NCI-H1694 treated with DMSO at 0.1 percent for 48 hours (cell line): ENCODE measurements at places on chromosomes 2 and 18.

- no peak for DNase-seq
Observed at GRCh38 chr2:99970292-99970868, 172.0 kb downstream of the AFF3 start.

DNA sequence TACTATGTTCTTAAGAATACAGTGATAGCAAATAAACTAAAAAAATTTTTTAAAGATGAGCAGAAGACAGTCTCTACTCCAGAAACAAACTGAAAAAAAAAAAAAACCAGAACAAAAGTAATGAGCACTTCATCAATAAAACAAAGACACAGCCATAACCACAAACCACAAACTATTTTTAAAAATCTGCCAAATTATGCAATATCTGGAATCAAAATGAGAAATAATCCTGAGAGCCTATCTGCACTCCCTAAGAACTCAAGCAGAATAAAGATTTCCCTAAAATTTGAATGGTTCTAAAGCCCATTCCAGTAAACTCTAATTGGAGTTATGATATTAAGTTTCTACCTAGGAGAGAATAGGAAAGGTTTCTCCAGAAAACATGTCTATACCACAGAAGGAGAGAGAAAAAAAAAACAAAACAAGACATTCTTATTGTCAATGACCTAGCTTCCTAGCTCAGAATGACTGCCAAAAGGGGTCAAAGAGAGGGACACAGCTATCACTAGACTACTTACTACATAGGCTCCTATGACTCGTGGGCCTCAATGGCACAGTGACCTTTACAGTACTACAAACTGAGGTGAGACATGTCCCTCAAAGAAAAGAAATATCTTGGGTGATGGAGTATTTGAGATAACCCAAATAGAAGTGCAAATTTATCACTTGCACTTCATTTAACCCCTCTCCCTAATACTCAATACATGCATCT lies 262.8 kb downstream of the ZEB2 start:
- no peak for DNase-seq

DNA sequence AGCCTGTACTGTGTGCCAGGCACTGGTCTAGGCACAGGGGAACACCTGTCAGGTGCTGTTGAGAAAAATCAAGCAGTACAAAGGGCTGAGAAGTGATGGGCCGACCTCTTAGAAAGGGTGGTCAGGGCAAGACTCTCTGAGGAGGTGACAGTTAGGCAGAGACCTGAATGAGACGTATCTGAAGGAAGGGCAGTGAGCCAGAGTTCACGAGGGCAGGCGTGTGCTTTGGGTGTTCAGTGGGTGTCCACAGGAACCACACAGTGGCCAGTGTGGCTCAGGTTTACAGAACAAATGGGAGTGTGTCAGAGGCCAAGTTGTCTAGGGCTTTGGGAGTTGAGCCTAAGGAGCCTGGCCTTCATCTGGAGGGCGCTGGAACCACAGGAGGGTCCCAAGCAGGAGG lies 6.2 kb downstream of the ARMC9 start:
- no peak for DNase-seq

DNA sequence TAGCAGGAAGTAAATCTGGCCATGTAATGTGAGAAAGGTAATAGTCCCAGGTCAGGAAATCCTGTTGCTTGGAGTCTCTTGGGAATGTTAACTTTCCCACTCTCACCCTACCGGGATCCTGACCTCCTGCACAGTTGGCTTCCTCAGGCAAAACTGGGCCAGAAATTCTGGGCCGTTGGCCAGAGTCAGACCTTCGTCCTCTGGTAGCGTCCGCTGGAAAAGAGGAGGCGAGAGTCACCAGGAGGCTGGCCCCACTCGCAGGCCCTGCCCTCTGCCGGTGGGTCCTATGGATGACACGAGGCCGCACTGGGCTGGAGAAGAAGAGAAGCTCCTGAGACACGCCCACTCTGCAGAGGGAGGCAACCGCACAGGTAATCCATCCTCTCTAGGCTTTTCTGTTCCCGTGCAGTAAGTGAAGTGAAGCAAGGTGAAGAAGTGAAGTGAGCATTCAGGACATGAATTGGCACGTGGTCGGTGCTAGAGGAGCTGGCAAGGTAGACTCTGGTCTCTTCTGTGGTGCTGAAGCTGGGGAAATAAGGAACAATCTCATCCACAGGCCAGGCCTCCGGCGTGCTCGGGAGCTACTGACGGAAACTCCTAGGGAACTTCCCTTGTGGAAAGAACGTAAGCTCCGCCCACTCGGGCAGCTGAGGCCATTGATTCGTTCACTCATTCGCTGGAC lies 182.7 kb upstream of the GLI2 start:
- no peak for DNase-seq

DNA sequence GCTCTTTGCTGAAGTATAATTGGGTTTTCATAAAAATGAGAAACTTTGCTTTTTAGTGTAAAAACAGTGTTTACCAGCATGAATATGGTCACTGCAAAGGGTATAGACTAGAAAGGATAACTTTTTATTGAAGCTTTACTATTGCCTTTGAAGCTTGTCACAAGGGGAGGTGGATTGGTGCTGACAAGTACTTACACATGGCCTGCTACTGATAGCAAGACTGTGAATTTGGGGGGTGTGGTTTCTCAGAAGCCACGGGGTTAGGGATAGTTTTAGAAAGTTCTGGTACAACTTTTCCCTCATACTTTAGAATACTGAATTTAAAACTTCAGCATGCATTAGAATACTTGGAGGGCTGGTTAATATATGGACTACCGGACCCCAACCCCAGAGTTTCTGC lies 294.1 kb downstream of the SOCS6 start:
- no peak for DNase-seq

GRCh38 chr18:59917422-59917821 lies 17.6 kb downstream of the PMAIP1 start:
- no peak for DNase-seq

DNA sequence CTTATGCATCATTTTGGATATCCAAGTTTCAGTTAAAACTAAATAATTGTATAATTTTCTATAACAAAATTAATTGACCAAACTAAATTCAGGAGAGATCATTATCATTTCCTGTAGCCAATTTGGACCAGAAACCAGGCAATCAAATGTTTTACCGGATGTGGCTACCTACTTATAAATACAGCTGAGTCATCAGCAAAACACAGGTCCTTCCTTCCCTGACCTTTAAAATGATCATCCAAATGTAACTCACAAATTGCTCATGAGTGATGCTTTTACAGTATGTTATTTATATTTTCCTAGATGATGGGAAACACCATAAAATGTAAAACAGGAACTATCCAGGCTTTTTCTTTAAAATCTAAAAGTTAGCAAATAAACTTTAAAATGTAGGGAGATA lies 133.7 kb downstream of the CBLN2 start:
- no peak for DNase-seq

- DNase-seq, result peak; percentile 86
Observed at GRCh38 chr2:166539340-166540162, 45.5 kb upstream of the SCN7A start.

- no peak for DNase-seq
Observed at GRCh38 chr2:181858600-181858999, 32.9 kb upstream of the ITPRID2 start.

DNA sequence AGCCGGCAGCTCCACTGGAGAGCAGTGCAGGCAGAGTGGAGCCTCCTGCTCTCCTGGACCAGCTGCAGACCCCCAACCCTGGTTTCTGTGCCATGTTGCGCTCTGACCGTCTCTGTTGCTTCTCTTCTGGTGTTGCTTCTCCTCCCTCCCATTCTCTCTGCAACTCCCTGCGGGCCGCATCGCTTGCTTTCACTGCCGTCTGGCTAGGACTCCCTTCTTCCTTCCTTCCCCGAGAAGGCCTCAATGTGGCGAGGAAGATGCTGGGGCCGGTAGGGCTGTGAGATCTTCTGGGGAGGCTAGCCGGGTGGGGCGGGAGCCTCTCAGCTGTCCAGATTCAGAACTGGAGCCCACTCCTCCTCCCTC lies 6.2 kb downstream of the DNAJB2 start:
- DNase-seq, result no peak
